T-helper 22 cell (primary cell): ENCODE measurements at places on chromosomes 4 and X.
A peak's percentile ranks its signal among the peaks of the same experiment; 100 is the strongest.

- DNase-seq = no peak
These were observed 25.3 kb downstream of the HOPX start for GRCh38 chr4:56655627-56656345.

GRCh38 chr4:42954963-42955669 lies 62.6 kb downstream of the GRXCR1 start:
- no peak for DNase-seq

DNA sequence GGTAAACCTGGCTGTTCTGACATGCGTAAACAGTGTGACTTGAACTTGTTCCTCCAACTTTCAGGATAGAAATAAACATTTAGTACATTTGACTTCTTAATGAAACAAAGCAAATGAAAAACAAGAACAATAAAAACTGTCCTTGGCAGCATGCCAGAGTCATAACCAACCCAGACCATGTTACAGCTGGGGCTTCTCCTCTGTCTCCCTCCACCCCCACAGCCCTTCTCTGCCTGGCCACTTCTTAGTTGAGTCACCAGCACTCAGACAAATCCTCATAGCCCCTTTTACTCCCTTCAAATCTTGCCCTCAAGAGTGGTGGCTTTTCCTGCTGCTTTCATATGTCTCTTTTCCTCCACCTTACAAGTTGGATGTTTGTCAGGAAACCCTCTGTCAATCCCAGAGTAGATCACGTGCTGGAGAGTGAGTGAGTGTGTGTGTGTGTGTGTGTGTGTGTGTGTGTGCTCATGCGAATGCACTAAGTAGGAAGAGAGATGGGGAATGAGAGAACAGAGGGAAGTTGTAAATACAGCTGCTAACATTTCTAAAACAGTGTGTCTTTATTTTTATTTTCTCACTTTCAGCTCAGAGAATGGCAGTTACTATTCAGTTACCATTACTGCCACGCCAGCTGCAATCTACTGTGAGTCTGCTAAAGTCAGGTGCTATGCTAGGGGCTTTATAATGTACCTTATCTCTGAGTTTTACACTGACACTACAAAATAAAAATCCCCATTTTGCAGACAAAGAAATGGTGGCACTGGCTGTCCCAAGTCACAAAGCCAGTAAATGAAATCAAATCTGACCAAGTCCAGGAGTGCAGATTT lies 15.0 kb downstream of the SCARB2 start:
- no peak for DNase-seq

- no peak for DNase-seq
These were observed 175.3 kb downstream of the TSPAN5 start for GRCh38 chr4:98482847-98483806.

DNA sequence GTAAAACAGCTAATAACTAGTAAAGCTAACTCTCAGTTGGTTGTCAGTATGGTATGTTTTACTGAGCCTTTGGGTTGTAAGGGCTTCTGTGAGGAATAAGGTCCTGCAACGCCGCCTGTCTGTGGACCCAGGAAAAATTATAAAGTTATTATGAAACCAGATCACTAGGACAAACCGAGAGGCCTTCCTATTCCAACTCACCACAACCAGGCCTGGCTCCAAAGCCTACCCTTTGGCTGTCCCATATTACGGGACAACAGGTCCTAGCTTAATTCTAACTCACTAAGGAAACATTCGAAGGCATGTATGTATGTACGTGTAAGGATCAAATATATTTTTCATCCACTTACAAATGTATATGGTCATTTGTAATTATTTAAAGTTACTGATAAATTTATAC lies 1.4 kb downstream of the ANKRD17 start:
- peak; percentile 29 for DNase-seq

DNA sequence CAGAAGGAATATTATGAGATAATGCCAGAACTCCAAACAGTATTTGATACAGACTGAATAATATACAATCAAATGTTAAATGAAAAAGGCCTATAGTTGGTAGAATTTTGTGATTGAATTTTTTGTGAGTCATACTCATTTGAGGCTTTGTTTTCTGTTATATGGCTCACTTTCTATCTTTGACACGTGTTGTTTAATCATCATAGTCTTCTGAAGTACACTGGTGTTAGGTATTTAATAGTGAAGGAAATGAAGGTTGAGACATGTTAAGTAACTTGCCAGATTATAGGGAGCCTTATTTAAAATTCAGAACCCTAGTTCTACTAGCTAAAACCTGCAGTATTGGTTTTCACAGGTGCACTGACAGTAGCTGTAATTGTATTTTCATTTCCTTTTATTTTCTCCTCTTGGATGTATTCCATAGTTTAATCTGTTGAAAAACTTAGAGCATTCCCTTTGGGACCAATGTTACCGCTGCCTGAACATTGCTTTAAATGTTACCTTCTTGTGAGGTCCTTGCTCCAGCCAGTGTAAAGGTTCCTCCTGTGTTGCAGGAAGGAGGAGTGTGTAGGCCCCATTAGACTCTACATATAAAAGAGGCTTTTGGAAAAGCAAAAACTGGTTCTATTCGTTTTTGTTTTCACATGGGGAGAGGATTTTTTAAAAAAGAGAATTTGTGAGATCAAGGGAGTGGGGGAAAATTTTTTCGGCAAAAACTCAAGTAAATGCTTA lies 224.1 kb downstream of the ARHGAP10 start:
- DNase-seq = no peak

DNA sequence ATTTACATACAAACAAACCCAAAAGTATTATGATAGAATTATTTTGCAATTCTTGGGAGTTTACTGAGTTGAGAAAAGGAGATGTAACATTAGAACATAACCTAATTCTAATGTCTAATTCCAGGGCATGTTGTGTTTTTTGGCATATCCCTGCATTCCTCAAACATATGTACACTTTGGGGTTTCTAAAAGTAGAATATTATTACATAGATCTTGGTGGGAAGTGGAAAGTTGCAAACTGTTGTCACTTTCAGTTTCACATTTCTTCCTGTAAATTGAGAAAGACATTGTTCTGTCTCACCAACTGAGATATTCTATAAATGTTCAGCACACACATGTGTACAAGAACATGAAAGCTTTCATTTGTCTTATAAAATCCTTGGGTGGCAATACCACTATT lies 24.4 kb upstream of the GBA3 start:
- no peak for DNase-seq

DNA sequence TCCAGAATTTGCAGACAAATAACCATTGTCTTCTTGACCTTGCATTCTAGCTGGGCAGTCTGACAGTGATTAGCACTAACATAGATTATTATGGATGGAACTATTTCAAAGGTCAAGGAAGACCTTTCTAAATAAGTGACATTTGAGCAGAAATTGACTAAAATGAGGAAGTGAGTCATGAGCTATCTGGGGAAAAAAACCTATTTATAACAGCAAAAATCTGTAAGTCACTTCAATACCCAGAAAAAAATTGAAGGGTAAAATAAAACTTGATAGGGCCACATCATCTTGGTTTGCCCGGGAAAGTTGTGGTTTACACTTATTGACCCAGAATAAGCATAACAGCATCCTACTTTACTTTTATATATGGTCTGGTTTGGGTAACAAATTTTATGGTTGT lies 414.6 kb upstream of the HS3ST1 start:
- no peak for DNase-seq

DNA sequence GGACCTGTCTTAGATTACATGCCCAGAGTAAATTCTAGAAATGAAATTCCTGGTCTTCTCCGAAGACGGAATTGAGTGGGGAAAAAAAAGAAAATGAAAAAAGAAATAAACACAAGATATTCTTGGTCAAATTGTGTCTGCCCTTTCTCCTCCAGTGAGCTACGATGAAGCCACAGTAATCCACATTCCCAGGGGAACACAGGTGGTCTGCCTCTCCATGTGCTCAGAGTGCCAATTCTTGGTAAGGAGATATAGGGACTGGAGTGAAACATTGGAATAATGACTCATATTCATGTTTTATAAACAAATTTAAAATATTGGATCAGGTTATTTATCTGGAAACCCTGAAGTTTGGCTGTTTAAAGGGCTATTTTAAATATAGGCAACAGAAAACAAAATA lies 54.2 kb upstream of the MGST2 start:
- no peak for DNase-seq

DNA sequence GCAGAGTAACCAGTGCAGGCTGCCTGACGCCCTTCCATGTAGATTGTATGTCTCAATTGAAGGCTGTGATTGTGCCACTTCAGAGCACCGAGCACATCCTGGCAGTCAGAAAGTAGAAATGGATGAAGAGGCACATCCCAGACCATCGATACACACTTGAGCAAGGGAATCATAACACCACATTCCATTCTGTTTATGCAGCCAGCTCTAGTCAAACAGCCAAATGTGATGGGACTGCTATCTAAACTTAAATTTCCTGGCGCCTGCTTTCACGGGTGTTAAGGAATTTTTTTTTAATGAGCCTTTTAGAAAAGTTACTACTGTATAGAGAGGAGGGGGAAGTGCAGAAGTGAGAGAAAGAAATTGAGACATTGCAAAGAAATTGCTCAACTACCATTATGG lies 84.4 kb downstream of the PPARGC1A start:
- no peak for DNase-seq

DNA sequence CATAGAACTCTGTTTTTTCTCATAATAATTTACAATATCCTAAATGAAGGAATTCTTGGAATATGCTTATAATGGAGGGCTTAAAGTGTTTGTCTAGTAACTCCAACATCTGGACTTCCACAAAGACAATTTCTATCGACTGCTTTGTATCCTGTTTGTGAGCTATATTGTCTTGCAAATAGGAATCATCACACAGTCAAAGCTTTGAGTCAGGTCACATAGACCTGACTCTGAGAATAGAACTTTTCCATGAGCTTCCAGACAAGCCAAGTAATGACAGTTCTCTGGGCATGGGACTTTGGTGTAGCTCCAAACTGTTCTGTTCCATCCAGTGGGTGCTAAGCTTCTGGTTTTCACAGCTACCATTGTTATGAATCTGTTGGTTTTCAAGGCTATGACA lies 75.2 kb upstream of the GALNT7 start:
- DNase-seq = no peak

- no peak for DNase-seq
These were observed 255.8 kb upstream of the GPRIN3 start for GRCh38 chr4:89563431-89563830.
